ENCODE measurements at places on chromosomes 2 and 18. TPM values are rescaled to one million over a fixed set of nuclear protein-coding genes. Genes with fewer than 3 reads are reported as not detected.

DNA sequence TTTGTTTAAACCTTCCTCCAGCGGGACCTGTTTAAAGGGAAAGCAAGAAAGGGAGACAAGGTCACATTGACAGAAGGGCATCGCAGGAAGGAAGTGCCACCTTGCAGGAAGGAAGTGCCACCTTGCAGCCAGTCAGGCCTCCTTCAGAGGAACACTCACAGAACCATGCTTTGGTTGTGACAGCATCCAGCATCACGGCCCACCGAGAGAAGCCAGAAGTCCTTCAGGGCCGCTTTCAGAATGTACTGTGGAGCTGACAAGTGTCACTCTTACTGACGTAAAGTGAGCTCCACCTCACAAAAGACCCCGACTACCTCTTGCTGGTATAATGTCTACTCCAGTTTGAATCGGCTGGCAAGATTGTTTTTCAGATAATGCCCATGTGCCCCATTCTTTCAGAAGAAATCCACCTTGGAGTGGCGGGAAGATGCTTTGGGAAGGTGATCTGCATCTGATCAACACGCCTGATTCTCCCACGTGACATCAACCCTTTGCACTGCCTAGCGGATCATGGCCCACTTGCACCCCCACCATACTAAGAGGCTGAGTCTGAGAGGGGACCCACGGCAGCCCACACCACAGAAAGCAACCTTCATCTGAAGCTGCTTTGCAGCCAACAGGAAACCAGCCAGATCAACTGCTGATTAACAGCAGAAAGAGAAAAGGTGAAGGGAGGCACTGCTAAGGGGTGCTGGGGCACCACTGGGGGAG lies 99.8 kb downstream of the UXS1 start:
- DNase-seq: peak; percentile 81

GRCh38 chr18:24530630-24531111 lies 70.2 kb downstream of the HRH4 start:
- DNase-seq: no peak

Gene RAB6C
- total RNA-seq: not detected

- DNase-seq: no peak
Measured at GRCh38 chr2:40450796-40451430, 977 bp downstream of the SLC8A1 start.

Gene GNAL
- not detected for total RNA-seq

Gene GAL3ST2
- 0.34 TPM for total RNA-seq

GRCh38 chr2:203993560-203993959 lies 57.0 kb downstream of the ICOS start:
- DNase-seq: no peak

DNA sequence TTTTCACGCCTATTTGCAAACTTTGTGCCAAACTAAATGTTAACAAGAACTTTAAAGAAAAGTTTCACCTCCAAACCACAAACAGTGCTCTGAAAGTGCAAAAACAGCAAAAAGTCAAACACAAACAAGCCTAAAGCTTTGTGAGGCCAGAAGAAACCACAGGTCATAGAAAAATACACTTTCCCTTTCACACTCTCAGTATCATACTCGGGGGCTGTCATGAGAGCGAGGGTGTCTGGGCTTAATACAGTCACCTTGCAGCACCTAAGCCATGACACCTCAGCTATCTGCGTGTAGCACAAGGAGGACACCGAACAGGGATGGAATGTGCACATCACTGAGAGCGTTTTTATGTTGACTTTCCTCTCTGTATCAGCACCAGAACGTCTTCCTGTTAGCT lies 26.6 kb upstream of the SEH1L start:
- DNase-seq: peak; percentile 50

DNA sequence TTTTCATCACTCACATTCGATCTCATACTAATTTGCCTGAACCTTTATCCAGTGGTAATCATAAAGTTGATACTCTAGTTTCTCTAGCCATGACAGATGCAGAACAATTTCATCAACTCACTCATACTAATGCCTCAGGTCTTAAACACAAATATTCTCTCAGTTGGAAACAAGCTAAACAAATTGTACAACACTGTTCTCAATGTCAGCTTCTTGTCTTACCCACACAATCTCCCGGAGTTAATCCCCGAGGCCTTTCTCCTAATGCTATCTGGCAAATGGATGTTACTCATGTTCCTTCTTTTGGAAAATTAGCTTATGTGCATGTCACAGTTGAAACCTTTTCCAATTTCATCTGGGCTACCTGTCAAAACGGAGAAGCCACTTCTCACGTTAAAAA lies 11.5 kb upstream of the CNOT11 start:
- DNase-seq: no peak

Measured in activated CD8-positive, alpha-beta T cell treated with anti-CD3 and anti-CD28 coated beads, Interleukin-2, amount 10 ng/mL, durations not matched to agents 7 days and 5 days (primary cell).